ENCODE measurements at places on chromosomes 2 and 18.
A peak's percentile ranks its signal among the peaks of the same experiment; 100 is the strongest.

DNA sequence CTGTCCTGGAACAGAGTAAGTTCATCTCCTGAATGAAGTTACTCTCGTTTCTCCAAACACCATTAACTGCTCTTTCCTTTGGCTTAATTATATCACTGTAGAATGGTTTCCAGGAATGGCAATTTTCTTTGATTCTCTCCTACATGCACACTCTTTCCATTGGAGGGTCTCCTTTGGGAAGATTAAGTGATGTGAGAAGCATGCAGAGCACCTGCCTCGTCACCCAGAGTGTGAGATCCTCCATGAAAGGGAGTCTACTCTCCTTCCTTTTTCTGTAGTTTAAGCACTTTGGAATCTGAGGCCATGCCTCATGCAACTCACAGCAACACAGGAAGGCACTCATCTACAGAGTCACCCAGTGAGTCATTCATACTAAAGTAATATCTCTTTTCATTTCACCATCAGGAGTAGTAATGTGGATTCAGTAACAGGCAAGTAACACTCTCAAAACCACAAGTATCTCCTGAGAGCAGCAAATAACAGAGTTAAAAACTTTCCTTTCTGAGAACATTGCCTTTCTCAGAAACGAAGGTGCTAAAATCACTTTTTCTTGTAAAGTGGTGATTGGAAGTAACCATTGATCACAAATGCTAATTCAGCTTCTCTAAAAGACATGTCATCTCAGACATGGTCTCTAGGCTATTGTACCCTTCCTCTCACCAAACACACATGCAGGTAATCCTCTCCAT is 52.8 kb upstream of the IL1RL1 start:
- no peak for DNase-seq

GRCh38 chr18:31098878-31099277 is 3.3 kb downstream of the DSC2 start:
- no peak for DNase-seq

GRCh38 chr2:198006733-198007132 is 202.3 kb downstream of the PLCL1 start:
- no peak for DNase-seq

DNA sequence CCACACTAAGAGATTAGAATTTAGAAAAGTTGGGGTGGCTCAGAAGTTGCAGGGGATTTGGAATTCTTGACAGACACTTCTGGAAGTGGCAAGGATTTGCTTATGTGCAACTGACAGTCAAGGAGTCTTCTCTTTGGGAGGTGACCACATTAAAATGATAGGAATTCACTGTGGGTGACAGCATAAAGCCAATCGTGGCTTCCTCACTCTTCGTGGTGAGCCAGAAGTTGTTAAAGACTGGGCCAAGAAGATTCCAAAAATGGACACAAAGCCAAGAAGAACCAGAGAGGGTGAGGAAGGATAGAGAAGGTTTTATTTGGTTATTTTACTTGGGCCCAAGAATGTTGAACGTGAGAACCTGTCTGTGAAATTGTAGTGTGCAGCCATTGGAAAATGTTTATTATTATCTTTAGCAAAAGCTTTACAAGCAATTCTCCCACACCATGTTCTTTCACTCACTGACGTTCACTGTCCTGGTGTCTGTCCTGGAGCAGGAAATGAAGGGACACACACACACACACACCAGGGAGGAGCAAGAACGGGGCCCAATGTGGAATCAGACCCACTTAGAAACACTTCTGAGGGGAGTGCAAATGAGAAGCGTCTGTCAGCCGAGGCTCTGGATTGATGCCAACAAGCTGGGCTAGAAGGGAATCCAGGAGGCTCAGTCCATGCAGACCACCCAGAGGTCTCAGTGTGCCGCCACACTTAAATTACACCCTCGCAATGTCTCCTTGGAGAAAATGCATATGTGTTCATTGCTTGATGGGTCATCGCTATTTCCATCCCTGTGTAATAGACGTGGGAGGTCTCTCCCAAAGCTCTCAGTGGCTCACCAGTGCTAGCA is 37.2 kb downstream of the STEAP3 start:
- DNase-seq, result no peak

- no peak for DNase-seq
These were observed 126.1 kb downstream of the GALNT1 start for GRCh38 chr18:35707674-35708073.

GRCh38 chr2:216348756-216349308 is 23.5 kb downstream of the MARCHF4 start:
- no peak for DNase-seq

DNA sequence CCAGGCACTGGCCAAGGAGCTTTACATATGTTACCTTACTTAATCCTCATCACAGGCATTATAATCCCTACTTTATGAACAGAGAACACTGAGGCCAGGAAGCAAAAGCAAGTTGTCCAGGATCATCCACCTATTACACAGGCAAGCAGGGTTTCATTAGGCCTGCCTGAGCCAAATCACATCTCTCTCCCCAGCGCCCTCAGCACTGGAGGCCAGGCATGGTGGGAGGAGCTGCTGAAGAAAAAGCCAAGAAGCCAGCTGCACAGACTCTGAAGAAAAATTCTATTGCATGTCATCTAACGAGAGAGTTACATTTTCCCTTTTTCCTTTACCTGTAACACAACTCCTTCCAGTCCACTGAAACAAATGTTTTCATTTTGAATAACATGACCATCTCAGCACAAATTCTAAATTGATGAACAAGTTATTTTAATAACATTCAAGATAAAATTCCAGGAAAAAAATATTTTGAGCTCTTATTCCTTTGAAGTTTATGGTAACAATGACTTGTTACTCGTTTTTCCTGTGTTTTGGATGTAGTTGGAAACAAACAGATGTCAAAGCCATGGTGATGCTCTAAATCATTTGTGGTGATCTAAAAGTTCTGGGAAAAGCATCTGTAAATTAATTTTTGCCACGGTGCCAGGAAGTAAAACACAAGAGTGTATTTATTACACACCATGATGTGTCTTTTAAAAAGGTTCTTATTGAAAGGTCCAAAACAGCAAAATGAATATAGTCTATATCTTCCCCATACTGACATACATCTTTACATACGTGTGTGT is 139.0 kb upstream of the ITGB6 start:
- no peak for DNase-seq

- no peak for DNase-seq
These were observed 58.3 kb downstream of the EML4 start for GRCh38 chr2:42227491-42227890.

DNA sequence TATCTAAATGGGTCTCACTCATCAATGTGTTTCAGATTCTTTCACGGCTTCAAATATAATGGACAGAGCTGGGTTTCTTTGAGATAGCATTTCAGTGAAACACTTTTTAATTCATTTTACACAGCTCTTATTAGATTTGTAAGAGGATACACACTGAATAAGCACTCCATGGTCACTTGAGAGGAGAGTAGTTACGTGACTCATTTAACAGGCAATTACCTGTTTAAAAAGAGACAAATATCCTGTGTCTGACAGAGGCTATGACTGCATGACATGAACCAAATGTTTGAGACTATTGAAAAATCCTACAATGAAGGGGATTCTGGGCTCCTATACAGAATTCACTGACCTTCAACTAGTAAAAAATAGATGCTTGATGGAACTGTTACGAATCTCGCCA is 786.9 kb downstream of the EPHA4 start:
- DNase-seq, result no peak

GRCh38 chr2:229164545-229165249 is 106.4 kb downstream of the PID1 start:
- DNase-seq, result no peak

DNA sequence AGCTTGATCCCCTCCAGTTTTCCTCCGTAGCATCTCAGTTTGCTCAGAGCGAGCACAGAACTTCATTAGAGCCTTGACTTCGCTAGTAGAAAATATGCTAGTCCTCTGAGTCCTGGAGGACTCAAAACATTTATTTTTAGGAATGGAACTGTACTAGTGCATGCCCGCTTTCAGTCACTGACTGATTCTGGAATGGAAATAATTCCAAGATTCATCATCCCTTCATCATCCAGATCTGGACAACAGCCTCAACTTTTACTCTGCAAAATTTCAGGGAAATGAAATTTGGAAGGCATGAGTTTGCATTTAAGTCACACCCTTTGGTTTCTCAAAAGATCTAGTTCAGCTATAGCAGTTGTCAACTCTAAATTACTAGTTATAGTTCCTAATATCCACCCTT is 304.6 kb downstream of the XIRP2 start:
- DNase-seq, result no peak

DNA sequence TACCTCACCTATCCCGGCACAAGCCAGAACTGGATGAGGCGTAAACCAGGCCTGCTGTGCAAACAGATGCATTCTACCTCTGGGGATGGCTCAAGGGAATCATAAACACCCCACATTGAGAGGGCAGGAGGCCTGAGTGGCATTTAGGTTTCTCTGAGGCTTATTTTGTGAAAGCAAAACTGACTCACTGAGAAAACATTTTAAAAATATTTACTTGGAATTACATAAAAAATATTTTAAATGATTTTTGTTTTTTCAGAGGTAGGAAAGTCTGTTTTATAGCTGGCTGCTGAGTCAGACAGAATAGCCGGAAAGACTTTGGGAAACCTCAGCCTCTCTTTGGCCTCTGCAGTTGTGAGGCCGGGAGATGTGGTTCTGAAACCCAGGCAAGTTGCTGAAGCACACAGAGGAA is 244.1 kb downstream of the NCKAP5 start:
- DNase-seq, result no peak

DNA sequence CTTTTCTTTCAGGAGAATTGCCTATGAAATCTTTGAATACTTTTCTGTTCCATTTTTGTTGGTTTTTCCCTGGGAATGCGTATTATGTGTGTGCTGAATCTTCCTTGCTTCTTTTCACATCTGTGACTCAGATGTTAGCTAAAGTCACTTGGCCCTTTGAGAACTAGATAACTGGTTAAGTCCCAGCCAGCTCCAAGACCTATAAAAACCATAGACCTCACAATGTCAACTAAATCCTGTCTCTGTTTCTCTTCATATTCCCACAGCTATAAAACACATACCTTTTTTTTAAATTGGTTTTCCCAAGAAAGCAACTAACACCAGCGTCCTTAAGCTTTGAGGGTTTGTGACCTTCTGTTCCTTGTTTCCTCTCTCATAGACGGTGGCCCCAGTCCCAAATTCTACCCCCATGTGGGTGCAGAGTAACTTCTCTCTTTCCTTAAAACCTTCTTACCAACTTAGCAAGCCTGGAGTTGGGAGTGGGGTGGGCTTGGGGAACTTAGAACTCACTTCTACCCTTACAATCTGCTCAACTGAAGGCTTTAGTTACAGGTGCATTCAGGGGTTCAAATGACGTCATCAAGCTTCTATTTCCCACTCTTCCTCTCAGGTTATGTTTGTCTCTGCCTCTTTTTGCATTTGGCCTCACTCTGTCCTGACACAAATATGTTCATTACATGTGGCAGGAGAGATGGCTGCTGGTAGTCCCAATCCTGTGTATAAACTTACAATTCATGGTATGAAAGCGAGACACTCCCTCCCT is 58.1 kb upstream of the TGIF1 start:
- DNase-seq, result no peak

- DNase-seq, result no peak
These were observed 13.3 kb downstream of the CD28 start for GRCh38 chr2:203719456-203720410.

DNA sequence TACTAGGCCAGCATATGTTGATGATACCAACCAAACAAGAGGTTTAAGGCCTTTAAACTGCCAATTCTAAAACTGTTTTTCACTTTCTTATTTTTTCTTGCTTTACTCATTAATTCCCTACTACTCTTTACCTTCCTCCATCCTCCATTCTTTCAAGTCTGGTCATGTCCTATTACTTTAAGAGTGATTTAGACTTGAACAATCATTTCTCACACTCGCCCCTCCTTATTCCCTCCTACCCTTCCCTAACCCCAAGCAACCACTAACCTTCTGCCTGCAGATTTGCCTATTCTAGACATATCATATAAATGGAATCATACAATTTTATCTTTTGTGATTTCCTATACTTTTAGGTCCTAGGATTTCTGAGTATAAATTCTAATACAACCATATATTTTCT is 127.7 kb downstream of the USP34 start:
- DNase-seq, result no peak

GRCh38 chr2:177799531-177799930 is 273.0 kb downstream of the PDE11A start:
- DNase-seq, result peak; percentile 65

All from NAMALWA (cell line).